HCT116 (cell line): ENCODE measurements at places on chromosomes 5 and 9. TPM values are rescaled to one million over a fixed set of nuclear protein-coding genes. Genes with fewer than 3 reads are reported as not detected.

GRCh38 chr5:158809310-158809850 lies 290.3 kb downstream of the EBF1 start:
- H3K27ac ChIP-seq = no peak overlapping the region
- H3K4me3 ChIP-seq = no peak overlapping the region
- DNase-seq = no peak
- no peaks in the 10 kb centered on the region for H3K4me1 ChIP-seq

DNA sequence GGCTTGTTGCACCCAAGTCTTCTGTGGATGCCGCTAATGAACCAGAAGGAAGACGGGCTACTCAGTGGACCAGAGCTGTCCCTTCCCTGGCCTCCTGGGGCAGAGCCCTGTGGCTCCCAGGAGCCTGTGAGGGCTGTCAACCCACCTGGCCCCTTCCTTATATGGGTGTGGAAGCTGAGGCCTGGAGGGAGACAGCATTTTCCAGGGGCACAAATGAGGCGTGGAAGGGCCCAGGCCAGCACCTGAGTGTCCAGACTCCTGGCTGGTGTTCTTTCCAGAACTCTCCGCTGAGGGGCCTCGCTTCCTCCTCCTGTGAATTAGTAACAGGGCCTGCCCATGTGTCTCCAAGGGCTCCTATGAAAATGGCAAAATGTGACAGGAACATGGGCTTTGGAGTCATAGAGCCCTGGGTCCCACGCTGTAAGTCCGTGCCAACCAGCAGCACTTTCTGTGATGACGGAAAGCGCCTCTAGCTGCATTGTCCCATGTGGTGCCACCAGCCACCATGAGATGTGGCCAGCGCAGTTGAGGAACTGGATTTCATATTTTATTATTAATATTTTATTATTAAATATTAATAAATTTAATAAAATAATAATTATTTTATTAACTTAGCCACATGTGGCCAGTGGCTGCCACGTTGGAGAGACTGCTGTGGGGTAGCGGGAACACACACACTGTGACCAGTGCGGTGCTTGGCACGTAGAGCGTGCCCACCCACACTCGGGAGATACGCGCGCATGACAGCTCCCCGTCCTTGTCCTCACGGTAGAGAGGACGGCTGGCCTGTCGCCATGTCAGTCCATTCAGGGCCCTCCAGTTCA lies 18.3 kb downstream of the LAMC3 start:
- H3K27ac ChIP-seq = no peak overlapping the region
- no peak for DNase-seq
- H3K27me3 ChIP-seq = no peaks in the 10 kb centered on the region
- H3K4me3 ChIP-seq = no peak overlapping the region
- H3K36me3 ChIP-seq = no peaks in the 10 kb centered on the region

DNA sequence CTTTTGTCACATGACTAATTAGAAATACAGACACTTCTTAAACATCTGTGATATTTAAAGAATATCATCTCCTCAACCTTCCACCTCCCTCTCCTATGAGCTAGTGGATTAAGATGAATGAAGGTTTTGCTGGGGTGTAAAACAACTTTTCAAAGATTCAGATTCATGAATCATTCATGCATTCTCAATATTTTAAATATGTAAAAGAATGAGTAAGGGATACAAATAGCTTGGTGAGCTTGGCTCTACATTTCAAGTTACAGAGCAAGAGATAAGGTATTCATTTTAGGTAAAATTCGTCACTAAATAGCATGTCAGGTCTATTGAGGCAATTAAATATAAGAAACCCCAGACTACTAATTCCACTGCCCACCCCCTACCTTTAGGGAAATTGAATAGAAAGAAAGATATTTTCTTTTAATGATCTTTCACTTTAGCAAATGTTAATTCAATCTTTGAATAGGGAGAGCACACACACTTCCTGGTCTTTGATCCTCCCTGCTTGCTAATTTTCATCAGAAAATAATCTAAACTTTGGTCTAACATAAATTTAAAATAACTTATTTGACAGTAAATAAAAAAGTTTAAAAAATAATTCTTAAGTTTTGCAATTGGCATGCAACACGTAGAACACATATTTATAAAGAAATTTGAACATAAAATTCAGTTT lies 486.9 kb upstream of the ITGA1 start:
- H3K36me3 ChIP-seq = no peaks in the 10 kb centered on the region
- H3K27ac ChIP-seq = no peak overlapping the region
- no peak for DNase-seq
- H3K4me1 ChIP-seq = no peaks in the 10 kb centered on the region
- no peaks in the 10 kb centered on the region for H3K27me3 ChIP-seq

DNA sequence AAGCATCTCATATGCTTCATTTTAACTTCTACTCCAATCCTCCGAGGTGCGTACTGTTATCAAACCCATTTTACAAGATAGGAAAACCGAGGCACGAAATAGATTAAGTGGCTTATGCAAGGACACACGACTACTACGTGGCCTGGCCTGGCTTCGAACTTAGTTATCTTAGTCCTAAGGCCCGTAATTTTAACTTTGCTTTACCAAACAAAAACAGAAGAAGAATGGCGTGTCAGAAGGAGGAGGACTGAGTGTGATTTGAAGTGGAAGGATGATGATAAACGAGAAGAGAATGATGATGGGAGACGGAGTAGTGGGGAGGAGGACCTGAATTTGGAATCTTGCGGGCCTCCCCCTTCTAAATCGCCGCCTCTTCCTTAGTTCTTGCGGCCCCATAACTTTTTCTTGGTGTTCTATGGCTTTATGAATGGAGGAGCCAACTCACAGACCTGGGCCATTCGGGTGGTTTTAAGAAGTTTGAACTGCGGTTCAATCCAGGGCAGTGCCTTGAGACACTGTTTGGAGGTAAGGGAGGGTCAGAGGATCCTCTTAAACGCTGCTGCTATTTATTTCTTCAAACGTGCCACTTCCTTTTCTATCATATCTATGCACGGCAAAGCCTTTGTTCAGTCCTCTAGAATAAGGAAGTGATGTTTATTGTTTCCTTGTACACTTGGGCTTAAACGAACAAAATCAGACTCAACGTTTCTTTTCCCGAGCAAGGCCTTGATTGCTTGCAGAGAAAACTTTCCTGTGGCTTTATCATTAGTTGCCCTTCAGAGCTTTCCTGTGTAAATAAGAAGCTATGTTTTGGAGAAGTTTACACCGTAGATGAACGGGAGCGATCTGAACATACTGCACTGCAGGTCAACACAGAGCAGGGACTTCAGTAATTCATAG lies 795 bp downstream of the CNOT8 start:
- H3K36me3 ChIP-seq = no peaks in the 10 kb centered on the region
- no peaks in the 10 kb centered on the region for H3K27me3 ChIP-seq
- peak overlapping the region; percentile 76 for H3K4me3 ChIP-seq
- DNase-seq = no peak
- H3K4me1 ChIP-seq = peaks cover 17% of the 10 kb centered on the region
- peak overlapping the region; percentile 94 for H3K27ac ChIP-seq

GRCh38 chr9:2208991-2209390 lies 193.8 kb downstream of the SMARCA2 start:
- no peak overlapping the region for H3K27ac ChIP-seq
- no peak for DNase-seq
- H3K4me3 ChIP-seq = no peak overlapping the region
- no peaks in the 10 kb centered on the region for H3K4me1 ChIP-seq
- H3K27me3 ChIP-seq = no peaks in the 10 kb centered on the region

- H3K4me3 ChIP-seq = no peak overlapping the region
- no peak overlapping the region for H3K27ac ChIP-seq
- no peaks in the 10 kb centered on the region for H3K27me3 ChIP-seq
- DNase-seq = no peak
- no peaks in the 10 kb centered on the region for H3K4me1 ChIP-seq
- H3K36me3 ChIP-seq = peaks cover 19% of the 10 kb centered on the region; the same call in 1 of the 2 replicates
These were observed 5.2 kb downstream of the UCK1 start for GRCh38 chr9:131525643-131526565.

DNA sequence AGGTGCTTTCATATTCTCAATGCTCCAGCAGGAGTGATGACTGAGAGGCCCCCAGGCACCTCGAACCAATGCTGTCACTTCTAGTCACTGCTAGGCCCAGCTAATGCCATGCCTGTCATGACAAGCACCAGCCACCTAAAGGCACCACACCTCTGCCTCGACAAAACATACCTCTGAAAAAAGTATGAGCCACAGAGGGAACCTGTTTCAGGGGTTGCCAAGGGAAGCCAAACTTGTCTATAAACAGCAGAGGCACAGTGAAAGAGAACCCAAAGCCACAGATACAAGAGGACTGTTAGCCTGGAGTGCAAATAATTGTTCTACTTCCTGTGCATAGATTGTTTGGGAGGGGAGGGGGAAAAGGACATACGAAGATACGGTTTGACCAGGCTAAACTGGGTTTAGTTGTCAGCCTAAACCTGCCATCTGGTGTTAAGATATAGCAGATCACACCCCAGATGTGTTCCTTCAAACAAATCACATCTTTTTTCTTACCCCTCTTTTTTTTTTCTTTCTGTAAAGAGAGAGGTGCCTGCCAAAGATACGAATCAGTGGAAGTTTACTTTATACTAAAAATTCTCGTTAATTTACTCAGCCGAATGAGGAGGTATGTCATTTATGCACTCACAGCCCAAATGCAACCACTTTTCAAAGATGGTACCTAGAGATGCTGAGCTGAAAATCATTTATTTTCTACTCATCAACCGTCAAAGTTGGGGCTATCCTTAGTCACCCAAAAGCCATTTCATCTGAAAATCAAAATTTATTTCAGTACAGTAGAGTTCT lies 45.7 kb downstream of the BNC2 start:
- no peak overlapping the region for H3K27ac ChIP-seq
- no peak overlapping the region for H3K4me3 ChIP-seq
- H3K4me1 ChIP-seq = no peaks in the 10 kb centered on the region
- no peak for DNase-seq
- no peaks in the 10 kb centered on the region for H3K36me3 ChIP-seq

GRCh38 chr5:126334760-126335159 lies 88.4 kb upstream of the GRAMD2B start:
- no peak overlapping the region for H3K4me3 ChIP-seq
- no peak overlapping the region for H3K27ac ChIP-seq
- no peaks in the 10 kb centered on the region for H3K4me1 ChIP-seq
- H3K27me3 ChIP-seq = no peaks in the 10 kb centered on the region
- H3K36me3 ChIP-seq = no peaks in the 10 kb centered on the region
- no peak for DNase-seq

- DNase-seq = no peak
- H3K4me3 ChIP-seq = no peak overlapping the region
- H3K27me3 ChIP-seq = peaks cover 25% of the 10 kb centered on the region
- no peaks in the 10 kb centered on the region for H3K36me3 ChIP-seq
- H3K4me1 ChIP-seq = no peaks in the 10 kb centered on the region
These were observed 2.2 kb upstream of the GARIN3 start for GRCh38 chr5:157168286-157168685.

GRCh38 chr5:83955916-83956315 lies 235.3 kb upstream of the HAPLN1 start:
- no peak overlapping the region for H3K27ac ChIP-seq
- no peak overlapping the region for H3K4me3 ChIP-seq
- peaks cover 21% of the 10 kb centered on the region for H3K4me1 ChIP-seq
- no peak for DNase-seq
- H3K27me3 ChIP-seq = no peaks in the 10 kb centered on the region
- no peaks in the 10 kb centered on the region for H3K36me3 ChIP-seq

DNA sequence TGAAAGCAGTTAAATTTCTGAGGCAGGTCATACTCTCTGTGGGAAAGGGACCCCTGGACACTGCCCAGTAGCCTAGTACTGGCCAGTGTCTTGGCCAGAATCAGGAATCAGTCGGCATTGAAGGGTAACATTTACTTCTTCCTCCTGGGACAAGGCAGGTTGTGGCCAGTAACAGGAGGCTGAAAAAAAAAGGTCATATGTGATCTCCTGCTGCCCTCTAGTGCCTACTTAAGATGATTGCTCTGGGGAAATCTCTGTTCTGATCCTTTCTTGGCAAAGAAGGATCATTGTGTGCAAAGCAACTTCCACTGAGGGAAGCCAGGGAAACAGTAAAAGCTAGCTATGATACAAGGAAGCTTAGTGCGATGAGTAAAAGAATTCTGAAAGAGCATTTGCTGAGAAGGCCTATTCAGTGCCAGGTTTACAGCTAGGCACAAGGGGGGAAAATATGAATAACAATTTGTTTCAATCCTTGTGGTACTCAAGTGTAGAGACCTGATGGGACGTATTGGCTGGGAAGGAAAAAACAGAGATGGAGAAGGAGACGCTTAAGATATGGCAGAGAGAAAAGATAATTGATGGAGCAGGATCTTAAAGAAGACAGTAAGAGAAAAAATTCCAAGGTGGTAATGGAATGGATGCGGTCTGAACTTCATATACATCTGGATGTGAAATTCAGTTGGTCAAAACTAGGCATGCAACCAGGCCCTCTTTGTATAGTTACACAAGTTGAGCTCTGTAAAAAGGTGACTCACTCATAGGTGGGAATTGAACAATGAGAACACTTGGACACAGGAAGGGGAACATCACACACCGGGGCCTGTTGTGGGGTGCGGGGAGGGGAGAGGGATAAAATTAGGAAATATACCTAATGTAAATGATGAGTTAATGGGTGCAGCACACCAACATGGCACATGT lies 25.8 kb upstream of the TRIM32 start:
- H3K27me3 ChIP-seq = no peaks in the 10 kb centered on the region
- no peak overlapping the region for H3K4me3 ChIP-seq
- DNase-seq = peak; percentile 59
- H3K27ac ChIP-seq = no peak overlapping the region

Gene SPATA31E1
- not detected for total RNA-seq

Gene PCDHB4
- not detected for total RNA-seq

Gene STKLD1
- 0.37 TPM for total RNA-seq

Gene TMOD1
- total RNA-seq = 4.4 TPM

Gene SPACA9
- 8.0 TPM for total RNA-seq

Gene FCN1
- not detected for total RNA-seq

Gene CCDC183
- 2.8 TPM for total RNA-seq

Gene EPB41L4B
- 8.1 TPM for total RNA-seq

Gene TPD52L3
- not detected for total RNA-seq

Gene CDH12
- not detected for total RNA-seq
